ENCODE measurements at places on chromosomes 2 and 18. TPM values are rescaled to one million over a fixed set of nuclear protein-coding genes. Genes with fewer than 3 reads are reported as not detected.
A peak's percentile ranks its signal among the peaks of the same experiment; 100 is the strongest.

The SCYGR4 gene
- not detected for polyA plus RNA-seq

The SERPINB11 gene
- not detected for polyA plus RNA-seq

The UGT1A6 gene
- 2.5 TPM for polyA plus RNA-seq

GRCh38 chr18:64037812-64038414 is 68.0 kb downstream of the SERPINB8 start:
- DNase-seq: peak; percentile 22

- DNase-seq: no peak
Measured at GRCh38 chr2:32212295-32212694, 46.6 kb downstream of the SLC30A6 start.

- no peak for DNase-seq
Measured at GRCh38 chr2:233828546-233829192, 25.7 kb downstream of the HJURP start.

DNA sequence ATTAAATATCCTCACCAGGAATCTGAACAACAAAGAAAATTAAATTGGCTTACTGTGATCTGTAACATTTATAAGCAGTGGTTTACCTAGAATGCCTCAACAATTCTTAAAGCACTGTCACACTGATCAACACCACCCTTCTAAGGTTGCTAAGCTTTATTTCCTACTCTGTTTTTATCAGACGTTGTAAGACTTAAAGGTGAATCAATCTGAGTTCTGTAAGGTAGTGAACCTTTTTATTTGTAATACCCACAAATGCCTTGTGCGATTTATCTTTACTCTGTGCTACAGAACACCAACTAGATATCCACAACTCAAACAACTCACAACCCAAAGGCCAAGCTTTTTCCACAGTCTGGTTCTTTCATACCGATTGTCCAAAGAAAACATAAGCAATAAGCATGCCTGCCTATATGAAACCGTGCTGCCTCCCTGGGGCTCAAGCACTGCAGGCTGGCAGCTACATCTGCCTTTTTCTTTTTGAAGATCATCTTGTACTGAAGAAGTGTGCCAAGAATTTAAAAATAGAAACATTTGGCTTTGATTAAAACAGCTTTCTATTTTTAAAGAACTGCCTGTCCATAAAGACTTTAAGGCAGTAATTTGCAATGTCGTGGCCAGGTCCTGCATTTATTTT is 490.7 kb downstream of the NUP35 start:
- no peak for DNase-seq

The FTCDNL1 gene
- 1.2 TPM for polyA plus RNA-seq

The FMNL2 gene
- polyA plus RNA-seq: 118 TPM

- DNase-seq: no peak
Measured at GRCh38 chr18:54184836-54185235, 39.6 kb downstream of the MBD2 start.

GRCh38 chr2:180174580-180174979 is 167.5 kb upstream of the CWC22 start:
- no peak for DNase-seq

DNA sequence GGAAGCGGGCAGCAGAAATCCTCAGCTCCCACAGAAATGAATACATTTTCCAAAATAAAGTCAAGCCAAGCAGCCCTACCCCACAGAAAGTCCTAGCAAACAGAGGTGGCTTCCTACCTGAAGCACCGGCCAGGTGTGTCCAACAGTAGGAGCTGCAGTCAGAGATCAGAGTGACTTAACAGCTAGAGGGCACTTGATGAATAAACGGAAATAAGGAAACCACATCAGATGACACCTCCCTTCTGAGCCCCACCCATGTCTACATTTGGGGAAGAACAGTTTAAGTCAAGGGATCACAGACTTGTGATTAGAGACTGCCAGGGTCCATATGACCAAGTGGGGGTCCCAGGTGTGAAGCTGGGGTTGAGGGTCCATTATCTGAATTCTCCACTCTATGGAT is at the start of gene CXCR1:
CXCR1 (minus strand) TSS at position 172 of the 400 bp plus-strand sequence. CDS start 1,751 bp downstream, outside the sequence.
- no peak for DNase-seq

GRCh38 chr2:121231385-121232000 is 53.5 kb downstream of the TFCP2L1 start:
- DNase-seq: no peak

- no peak for DNase-seq
Measured at GRCh38 chr2:95376311-95377215, 25.9 kb upstream of the FAHD2A start.

- no peak for DNase-seq
Measured at GRCh38 chr2:143891879-143892308, 628.0 kb downstream of the ZEB2 start.

DNA sequence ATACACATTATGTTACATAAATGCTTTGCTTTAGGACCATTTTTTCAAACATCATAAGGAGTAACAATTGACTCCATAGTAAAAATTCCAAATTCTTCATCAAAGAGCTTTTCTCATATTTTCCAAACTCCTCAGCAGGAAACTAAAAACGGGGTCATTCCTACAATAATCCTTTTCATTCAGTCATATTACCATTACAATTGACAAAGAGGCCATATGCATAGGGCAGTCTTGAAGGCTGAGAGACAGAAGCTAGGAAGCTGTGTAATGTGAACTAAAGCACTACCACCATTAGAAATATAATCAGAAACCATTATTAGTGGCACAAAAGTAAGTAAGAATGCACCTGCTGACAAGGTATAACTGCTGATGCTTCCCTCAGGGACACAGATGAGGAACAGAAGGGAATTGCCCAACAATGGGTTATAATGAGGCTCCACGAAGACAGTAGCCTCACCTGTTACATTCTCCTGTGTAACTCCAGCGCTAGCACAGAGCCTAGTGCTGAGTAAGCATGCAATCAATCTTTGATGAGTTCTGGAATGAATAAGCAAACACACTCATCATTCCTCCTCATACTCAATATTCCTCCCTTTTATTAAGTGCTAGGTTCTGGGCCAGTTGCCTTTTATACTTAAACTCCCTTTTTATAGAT is 942.3 kb downstream of the CPS1 start:
- DNase-seq: no peak

The BOK gene
- 26.8 TPM for polyA plus RNA-seq

GRCh38 chr18:12463191-12463590 is 55.5 kb downstream of the PRELID3A start:
- DNase-seq: no peak

- DNase-seq: no peak
Measured at GRCh38 chr2:222715742-222716141, 44.3 kb downstream of the MOGAT1 start.

GRCh38 chr2:73175663-73176204 is 26.6 kb upstream of the NOTO start:
- no peak for DNase-seq

The TBC1D8 gene
- 47.8 TPM for polyA plus RNA-seq

GRCh38 chr2:192245329-192245728 is 50.6 kb upstream of the TMEFF2 start:
- DNase-seq: no peak

The MAL gene
- 271 TPM for polyA plus RNA-seq

The SIX2 gene
- polyA plus RNA-seq: 28.7 TPM

The BCL11A gene
- 12.8 TPM for polyA plus RNA-seq

DNA sequence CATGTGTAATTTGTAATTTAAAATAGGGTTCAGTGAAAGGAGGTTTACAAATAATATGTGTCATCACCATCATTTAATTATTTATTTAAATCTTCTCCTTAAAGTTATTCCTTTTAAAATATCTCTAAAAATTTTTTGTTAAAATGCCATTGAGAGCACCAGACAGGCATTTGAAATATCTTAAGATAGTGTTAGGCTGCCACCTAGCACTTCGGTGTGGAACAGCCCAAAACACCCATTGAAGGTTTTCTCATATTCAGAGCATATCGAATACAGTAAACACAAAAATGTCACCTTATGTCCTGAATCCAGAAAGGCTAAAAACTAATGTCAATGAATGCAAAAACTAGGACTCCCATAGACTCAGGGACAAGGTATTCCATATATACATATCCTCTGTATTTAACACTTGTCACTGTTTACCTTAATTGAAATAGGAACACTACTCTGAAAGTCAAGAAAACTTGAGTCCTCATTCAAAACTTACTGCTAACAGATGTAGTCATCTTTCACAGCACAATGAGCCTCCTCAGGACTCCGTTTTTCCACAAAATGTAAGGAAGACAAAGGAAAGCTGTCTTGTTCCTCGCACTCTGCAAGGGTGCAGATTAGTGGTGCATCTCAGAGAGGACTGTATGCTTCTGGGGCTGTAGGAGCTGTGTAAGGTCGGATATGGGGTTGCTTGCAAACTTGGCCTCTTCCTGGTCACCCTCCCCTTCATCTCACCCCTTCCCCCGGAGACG is 329.5 kb downstream of the PAX3 start:
- DNase-seq: peak; percentile 22

DNA sequence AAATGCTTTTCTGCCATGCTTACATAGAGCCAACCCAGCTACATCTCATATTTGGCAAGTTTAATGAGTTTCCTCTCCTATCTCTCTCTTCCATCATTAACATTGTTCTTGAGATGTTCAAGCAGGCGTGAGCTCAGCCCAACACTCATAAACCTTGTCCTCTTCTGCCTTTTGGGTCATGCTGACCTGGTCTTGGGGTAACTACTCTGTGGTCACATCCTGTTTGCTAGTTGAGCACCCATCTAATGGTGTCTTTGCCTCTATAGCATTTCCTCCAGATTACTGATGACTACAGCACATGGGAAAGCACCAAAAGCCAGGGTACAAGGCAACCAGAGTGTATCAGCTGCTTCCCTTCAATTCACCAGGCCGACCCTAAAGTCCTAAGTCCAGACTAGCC is 366.9 kb upstream of the HNRNPA3 start:
- no peak for DNase-seq

DNA sequence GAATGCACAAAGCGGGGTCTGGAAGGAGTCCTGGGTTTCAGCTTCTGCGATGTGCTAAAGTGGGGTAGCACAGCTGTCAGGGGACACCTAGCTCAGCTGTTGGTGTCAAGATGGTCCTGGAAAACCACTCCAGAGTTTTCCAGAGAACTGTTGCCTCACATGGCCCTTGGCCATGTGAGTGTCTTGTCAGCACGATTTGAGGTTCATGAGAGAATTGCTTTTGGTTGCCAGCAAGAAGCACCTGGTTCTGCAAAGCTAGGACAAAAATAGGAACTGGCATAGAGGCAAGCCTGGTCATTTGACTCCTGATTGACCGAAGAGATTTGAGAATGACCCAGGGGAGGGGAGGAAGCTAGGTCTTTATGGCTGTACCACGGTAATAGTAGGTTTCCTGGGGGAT is 50.4 kb upstream of the CTLA4 start:
- no peak for DNase-seq

GRCh38 chr2:227939271-227940027 is 68.0 kb downstream of the DAW1 start:
- no peak for DNase-seq

The LYG2 gene
- polyA plus RNA-seq: 0.46 TPM

DNA sequence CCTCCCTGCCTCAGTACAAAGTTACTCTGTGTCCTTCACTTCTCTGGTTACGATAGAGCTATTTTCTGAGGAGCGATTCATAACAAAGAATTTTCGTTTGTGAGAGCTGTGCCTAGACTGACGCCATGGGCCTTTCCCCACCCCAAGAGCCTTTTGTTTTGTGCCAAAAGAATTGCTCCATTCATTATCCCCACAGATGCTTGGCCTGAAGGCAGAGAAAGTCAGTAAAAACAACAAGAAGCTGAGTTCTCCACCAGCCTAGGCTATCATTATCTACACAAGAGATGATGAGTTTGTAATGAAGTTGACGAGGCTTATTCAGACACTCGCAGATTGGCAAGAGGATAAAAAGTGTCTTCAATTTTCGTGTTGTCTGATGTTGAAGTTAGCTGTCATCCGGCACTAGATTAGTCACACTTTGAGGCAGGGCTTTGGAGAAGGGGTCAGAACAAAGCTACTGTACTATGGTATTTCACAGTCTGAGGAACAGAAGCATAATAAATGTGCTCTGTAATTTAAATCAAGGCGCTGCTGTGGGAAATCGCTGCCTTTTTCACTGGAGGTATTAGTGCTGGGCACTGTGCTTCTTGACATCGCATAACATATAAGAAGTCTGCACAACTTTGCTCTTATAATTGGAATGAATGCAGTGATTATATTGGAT is 278.4 kb upstream of the FIGN start:
- DNase-seq: peak; percentile 11

GRCh38 chr18:45014047-45014501 is 333.4 kb downstream of the SETBP1 start:
- DNase-seq: peak; percentile 36

The SCN2A gene
- polyA plus RNA-seq: 2.2 TPM

DNA sequence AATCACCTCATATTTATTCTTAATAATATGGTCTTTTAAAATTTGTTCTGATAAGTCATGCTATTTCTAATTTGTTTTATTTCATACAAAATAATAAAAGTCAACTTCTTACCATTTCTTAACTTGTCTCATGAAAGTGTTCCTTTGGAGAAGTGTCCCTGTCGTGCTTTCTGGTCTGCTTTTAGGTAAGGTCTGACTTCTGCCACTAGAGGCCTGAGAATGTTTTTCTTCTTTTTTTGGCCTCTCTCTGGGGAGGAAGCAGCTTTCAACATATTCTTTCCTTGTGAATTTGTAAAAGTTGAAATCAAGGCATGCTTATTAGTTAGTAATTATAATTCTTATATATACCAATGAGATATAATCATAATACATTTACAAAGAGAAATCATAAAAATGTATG is 39.4 kb downstream of the MAP2 start:
- DNase-seq: no peak

DNA sequence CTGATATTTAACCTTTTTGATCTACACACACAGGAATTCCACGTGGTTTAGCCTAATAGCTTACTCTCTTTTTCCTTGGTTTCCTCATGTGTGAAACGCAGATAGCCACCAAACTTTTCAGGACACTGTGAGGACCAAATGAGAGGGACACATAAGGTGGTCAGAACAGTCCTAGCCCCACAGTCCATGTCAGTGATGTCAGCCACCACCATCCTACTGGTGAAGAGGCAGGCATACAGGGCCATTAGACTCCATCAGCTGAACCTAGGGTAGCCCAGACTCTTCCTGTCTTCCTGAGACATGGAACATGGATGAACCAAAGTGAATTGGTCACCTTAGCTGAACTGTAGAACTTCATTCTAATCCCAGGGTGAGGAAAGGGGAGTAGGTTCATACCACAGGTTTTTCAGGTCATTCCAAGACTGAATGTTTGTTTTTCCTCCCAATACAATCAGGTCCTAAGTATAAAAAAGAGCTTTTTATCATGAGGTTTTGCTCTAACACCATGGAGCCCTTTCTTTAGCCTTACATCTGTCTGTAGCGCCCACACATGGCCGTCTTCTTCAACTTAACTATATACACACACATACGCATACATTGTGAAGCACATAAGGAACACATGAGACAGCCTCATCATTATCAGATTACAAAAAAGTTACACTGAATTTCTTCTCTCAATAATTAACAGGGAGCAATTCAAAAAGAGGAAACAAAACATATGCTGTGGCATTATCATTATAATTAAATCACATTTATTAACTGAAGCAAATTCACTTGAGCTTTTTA is 18.5 kb upstream of the NFE2L2 start:
- DNase-seq: no peak

- peak; percentile 17 for DNase-seq
Measured at GRCh38 chr2:234606896-234607295, 110.0 kb upstream of the ARL4C start.

The LYPD6 gene
- 18.8 TPM for polyA plus RNA-seq

The UGT1A5 gene
- not detected for polyA plus RNA-seq

GRCh38 chr2:121550669-121551068 is 20.0 kb downstream of the RNU4ATAC start:
- no peak for DNase-seq
